NCI-H1105 (cell line): ENCODE measurements at places on chromosomes 5 and 9.
A peak's percentile ranks its signal among the peaks of the same experiment; 100 is the strongest.

GRCh38 chr5:60811105-60811504 is 33.0 kb downstream of the ELOVL7 start:
- DNase-seq: no peak

DNA sequence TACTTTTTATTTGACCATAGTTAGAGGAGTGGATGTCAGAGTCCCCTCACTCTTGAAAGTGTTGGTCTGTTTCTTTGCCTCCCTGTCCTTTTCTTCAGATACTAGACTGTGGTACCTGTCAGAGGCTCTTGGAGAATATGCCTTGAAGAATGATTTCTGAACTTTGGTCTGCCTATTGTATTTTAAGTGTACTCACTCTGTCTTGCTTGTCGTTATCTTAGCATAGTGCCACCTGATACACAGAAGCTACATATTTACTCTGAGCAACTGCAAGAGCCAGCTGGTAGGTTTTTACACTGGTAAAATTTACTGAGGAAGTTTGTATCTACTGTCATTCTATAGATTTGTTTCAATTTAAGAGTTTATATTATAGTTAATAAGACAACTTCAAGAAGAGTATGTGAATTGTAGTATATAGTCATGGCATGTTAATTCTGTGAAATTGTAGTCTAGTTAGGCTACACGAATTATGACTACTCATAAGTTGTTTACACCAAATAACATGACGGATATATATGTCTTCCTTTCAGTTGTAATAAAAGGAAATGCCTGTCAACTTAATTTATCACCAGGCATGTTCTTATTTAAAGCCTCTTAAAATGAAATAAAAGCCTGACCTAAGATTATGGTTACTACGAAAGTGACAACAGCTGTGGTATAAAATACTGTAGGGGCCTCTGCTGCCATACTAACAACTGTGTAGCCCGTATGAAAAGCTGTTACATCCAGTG is 201.7 kb downstream of the KDM4C start:
- no peak for DNase-seq

- DNase-seq: peak; percentile 59
Observed at GRCh38 chr9:120875954-120876841, 790 bp downstream of the PHF19 start.

- DNase-seq: no peak
Observed at GRCh38 chr9:130332384-130332926, 66.9 kb downstream of the HMCN2 start.

- no peak for DNase-seq
Observed at GRCh38 chr5:149423049-149423793, 44.1 kb upstream of the IL17B start.

GRCh38 chr5:7094626-7095025 is 301.3 kb upstream of the ADCY2 start:
- DNase-seq: no peak

- no peak for DNase-seq
Observed at GRCh38 chr5:8839361-8840055, 706.4 kb downstream of the SEMA5A start.

- DNase-seq: no peak
Observed at GRCh38 chr9:108209132-108209685, 646.6 kb downstream of the ACTL7B start.

GRCh38 chr9:27561685-27562084 is 11.6 kb downstream of the C9orf72 start:
- no peak for DNase-seq

GRCh38 chr5:103674739-103675138 is 112.2 kb upstream of the NUDT12 start:
- no peak for DNase-seq

- DNase-seq: peak; percentile 79
Observed at GRCh38 chr9:35790385-35791296, 750 bp upstream of the NPR2 start.

DNA sequence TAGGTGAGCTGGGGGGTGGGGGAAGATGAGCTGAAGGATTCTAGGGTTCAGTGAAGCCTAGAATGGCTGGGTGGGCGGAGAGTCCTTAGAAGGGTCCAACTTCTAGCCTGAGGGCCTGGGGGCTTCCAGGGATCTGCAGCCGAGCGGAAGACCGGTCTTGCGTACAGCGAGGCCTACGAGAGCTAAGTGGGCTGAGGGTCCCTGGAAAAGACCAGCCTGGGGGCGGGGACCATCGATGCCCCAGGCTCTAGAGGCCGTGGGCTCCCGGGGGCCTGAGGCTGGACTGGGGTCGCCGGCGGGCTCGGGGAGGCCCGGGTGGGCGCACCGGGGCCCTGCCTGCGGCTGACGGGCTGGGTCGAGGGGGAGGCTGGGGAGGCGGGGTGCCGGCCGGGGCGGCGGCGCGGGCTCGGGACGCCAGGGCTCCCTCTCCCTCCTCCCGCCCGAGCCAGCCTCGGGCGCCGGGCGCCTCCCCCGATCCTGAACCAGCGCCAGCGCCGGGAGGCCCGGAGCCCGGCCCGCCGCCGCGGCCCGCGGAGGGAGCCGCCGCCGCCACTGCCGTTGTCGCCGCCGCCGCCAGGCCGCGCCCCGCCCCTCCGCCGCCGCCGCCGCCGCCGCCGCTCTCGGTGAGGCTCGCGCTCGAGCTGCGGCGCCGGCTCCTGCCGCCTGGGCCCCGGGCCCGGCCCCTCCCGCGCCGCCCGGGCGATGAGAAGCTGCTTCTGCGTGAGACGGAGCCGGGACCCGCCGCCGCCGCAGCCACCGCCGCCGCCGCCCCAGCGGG is at the start of gene MVB12B:
MVB12B (plus strand) TSS at position 602 of the 778 bp plus-strand sequence; CDS start at position 703, 101 bp downstream.
- peak; percentile 11 for DNase-seq

DNA sequence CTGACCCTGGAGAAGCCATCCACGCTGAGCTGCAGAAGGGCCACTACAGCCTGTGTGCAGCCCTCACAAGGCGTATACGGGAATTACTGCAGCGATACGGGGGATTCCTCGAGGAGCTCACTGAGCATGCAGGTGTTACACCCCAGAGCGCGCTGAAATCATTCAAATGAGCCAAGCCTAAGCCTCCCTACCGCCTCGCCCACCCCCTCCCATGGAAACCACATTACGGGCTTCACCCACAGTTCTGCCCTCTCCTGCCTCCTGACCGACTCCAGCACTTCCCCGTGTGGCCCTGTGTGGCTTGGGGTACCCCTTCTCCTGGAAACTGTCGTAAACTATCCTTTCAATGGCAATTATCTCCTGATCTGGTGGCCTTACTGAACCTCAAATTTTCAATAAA is 13.3 kb downstream of the SURF6 start:
- no peak for DNase-seq

- no peak for DNase-seq
Observed at GRCh38 chr5:170882345-170882744, 20.5 kb downstream of the RANBP17 start.

- DNase-seq: no peak
Observed at GRCh38 chr9:125038166-125038565, 97.3 kb upstream of the GOLGA1 start.

GRCh38 chr5:55986931-55987330 is 7.8 kb downstream of the IL6ST start:
- DNase-seq: no peak

DNA sequence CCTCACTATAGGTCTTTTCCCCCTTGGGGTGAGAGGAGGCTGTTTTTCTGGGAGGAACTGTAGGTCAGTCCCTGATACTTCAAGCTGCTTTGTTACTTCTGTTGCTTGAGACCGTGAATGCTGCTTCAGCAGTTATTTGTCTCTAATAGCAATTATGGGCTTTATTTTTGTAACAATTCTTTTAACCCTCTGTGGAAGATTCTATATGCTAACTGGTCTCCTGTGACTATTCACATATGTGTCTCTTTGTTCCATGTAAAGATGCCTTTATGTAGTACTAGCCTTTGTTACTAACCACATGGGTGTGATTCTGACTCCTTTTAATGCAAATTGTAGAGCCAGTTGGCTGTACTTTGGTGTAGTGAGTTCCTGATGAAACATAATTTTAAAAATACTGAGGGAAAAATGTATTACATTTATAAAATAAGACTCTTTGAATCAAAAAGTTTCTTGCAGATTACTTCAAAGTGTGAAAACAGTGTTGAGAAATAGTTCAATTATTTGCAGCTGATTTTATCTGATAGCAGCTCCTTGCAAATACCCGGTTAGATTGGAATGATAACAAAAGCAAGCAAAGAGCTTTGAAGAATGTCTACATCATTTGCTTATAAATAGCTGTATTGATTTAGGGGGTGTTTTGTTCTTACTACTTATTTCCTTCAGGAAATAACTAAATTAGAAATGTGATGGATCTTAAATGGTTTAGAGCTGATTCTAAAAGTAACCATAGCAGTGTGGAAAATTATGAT is 46.6 kb downstream of the ANGPTL2 start:
- DNase-seq: no peak

- no peak for DNase-seq
Observed at GRCh38 chr5:124685404-124685930, 61.0 kb downstream of the ZNF608 start.

DNA sequence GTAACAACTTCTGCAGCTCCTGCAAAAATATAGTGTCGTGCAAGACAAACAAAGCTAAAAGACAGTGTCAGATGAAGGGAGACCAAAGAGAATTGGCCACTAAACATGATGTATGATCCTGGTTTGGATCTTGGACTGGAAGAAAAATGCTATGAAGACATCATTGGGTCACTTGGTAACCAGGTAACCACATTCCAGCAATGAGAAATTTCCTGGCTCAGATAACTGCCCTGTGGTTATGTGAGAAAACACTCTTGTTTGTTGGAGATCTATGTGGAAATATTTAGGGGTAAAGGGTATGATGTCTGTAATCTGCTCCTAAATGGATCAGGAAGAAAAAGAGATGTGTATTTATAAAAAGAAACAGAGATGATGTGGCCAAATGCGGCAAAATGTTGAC is 45.5 kb upstream of the ANKRD33B start:
- DNase-seq: no peak

GRCh38 chr5:59497207-59497606 is 396.3 kb downstream of the PDE4D start:
- DNase-seq: no peak

- DNase-seq: peak; percentile 55
Observed at GRCh38 chr9:17135295-17136160, 688 bp downstream of the CNTLN start.

DNA sequence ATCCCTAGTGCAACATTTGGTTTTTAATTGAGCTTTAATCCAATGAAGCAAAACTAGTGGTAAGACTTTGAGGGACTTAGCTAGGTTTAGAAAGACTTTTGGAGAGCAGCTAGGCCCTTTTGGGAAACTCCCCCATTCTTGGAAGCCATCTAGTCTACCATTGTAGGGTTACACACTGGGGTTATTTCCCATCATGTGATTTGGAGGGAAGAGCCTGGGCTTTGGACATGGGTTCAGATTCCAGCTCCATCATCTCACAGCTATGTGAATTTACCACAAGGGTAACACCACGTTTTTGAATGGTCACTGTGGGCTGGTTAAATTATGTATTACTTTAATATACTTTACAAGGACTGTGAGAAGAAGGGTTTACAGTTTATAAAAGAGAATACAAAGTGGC is 18.3 kb upstream of the TNFSF15 start:
- DNase-seq: no peak

DNA sequence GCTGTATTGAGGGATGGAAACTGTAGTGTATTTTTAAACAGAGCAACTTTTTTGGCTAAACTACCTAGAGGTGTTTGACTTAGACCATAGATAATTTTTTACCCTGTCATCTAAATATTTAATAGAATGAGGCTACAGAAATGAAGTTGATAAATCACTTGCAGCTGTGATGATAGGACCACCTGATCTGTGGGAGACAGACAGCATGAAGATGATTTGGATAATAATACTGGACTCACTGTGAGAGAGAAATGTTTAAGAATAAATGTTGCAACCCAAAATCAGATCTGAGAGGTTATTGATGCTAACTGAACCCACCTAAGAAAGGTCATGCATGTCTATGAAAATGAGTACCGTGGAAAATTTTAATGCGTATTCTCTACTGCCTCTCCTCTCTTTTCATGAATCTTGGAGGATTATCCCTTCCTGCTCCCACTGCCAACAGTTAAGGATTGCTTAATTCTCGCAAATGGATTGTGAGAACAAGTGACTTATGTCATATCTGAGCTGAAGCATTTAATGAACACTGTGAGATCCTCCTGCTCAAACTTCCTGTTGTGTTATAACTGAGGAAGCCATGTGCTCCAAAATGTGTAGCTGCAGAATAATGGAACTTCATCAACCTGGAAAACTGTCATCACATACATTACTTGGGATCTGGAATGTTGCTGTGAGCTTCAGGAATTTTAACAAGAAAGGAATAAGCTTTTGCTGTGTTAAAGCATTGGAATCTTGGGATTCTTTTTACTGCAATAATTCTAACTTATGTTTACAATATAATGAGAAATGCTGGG is 617.9 kb upstream of the CDH18 start:
- no peak for DNase-seq

- DNase-seq: no peak
Observed at GRCh38 chr5:54390539-54391031, 64.9 kb upstream of the HSPB3 start.

DNA sequence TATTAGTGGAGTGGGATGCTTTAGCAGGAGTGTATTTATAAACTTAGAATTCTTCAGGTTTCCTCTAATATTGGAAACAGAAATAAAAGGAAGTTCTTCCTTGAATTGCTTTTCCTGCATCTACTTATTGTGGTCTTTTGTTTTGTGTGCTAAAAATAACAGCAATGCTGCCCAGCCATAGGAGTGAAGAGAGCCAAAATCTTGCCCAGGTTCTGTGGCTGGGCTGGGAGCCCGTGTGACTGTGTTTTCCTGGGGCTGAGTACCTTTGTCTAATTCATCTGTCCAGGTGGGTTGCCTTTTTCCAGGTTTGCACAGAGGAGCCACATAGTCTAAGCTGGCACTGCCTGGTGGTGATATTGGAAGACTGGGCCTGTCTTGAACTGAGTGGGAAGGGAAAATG is 179.7 kb upstream of the ADAMTSL1 start:
- no peak for DNase-seq

GRCh38 chr9:120757026-120757913 is 35.9 kb downstream of the FBXW2 start:
- no peak for DNase-seq

GRCh38 chr5:124537107-124537506 is 209.3 kb downstream of the ZNF608 start:
- DNase-seq: no peak
